ENCODE measurements at places on chromosomes 6 and 20.

DNA sequence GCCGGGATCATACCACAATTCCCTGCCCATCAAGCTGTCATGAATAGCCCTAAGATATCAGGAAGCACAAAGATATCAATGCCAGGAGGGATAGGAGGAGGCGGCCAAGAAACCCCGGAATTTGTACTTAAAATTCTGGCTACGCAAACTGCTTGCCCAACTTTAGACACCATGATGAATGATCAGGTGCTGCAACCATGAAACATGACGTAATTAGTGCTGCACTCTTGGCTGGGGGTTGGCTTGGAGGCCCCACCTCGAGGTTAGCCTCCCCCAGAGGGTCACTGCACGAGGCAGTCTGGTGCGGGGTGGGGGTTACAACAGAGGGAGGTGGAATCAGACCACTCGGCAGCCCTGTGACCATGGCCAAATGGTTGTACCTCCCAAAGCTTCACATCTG lies 8.9 kb downstream of the SIRPA start:
- DNase-seq, result no peak

GRCh38 chr6:163647624-163648023 lies 233.1 kb downstream of the QKI start:
- DNase-seq, result no peak

GRCh38 chr6:109060571-109060970 lies 34.1 kb downstream of the SESN1 start:
- DNase-seq, result no peak

DNA sequence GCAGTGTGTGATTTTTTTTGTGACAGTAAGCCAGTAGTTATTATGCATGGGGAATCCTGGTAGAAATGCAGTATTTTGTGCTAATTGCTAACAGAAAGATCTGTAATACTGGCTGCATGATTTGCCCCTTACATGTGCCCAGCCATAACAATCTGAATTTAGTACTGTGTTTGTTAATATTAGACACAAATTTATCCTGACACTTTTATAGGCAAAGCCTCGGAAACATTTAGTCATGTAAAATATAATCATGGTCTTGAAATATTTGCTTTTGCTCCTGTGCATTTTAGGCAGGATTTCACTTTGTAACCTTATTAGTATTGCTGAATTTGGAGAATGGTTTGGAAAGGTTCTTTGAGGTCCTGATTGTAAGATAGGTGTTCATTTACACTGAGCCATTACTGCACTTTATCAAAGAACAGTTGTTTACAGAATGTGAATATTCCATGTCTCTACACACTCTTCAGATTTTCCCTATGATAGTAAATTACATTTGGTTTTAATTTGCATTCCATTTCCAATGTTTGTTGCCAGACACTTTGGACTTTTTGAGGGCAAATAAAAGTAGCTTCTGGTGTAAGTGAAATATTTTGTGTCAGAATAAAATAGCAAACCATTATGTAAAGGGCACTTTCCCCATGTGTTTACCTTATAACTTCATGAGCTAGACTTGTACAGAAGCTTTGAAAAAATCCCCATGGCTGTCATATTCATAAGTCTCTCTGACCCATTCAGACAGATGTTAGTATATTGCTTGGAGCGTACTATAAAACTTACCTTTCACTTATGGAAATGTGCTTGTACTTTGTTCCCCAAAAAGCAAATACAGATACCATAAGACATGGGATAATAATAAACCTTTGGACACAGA lies 349.9 kb downstream of the ARHGAP18 start:
- DNase-seq, result no peak

- no peak for DNase-seq
These were observed 51.1 kb downstream of the TBC1D7 start for GRCh38 chr6:13277231-13277630.
